ENCODE measurements at places on chromosomes 16 and 17.

DNA sequence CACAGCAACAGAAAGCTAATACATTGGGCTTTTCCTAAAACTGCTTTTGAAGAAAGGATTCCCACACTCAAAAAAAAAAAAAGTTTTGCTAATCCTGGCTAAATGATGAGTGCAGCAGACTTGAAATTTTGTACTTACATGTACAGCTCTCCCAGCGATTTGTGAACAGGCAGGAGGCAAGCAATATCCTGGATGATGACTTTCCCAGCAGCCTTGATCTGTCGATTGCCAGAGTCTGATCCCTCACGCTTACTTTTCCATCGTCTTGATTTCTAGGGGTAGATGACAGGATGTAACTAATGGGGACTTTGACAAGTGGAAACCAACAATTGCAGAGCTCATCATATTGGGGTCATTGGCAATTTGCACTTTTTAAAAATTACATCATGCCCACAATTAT lies 91.4 kb downstream of the WDR59 start:
- DNase-seq, result no peak

GRCh38 chr17:39197380-39198185 lies at the start of gene CACNB1:
Gene CACNB1 (minus strand): TSS chr17:39197669. CDS start chr17:39197495, 174 bp downstream.
- DNase-seq, result peak; percentile 48

- DNase-seq, result no peak
Measured at GRCh38 chr17:66431910-66432309, 129.5 kb downstream of the PRKCA start.

DNA sequence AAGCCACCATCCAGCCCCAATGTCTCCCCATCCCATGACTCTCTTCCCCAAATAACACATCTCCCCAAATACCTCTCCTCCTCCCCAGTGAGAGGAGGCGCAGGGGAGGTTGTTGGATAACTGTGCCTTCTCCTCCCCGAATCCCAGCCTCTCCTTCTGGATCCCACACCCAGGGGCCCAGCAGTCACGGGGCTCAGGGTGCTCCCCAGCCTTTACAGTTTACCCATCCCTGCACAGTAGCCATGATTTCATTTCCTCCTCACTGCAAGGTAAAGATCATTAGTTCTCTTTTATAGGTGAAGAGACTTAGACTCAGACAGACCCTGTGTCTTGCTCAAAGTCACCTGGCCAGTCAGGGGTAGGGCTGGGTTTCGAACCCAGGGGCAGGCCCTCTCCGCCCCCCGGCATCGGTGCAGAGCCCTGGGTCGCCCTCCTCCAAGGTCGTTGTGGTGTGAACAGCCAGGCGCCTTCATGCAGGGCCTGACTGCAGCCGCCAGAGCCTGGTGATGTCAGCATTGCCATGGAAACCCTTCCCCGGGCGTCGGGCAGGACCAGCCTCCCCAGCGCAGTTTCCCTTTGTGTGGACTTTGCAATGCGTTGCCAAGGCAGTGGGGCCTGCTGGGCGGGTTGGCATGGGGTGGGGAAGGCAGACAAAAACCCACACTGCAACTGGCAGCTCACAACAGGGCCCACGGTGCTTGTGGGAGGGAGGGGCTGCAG lies 53.3 kb upstream of the TOB1 start:
- peak; percentile 30 for DNase-seq

DNA sequence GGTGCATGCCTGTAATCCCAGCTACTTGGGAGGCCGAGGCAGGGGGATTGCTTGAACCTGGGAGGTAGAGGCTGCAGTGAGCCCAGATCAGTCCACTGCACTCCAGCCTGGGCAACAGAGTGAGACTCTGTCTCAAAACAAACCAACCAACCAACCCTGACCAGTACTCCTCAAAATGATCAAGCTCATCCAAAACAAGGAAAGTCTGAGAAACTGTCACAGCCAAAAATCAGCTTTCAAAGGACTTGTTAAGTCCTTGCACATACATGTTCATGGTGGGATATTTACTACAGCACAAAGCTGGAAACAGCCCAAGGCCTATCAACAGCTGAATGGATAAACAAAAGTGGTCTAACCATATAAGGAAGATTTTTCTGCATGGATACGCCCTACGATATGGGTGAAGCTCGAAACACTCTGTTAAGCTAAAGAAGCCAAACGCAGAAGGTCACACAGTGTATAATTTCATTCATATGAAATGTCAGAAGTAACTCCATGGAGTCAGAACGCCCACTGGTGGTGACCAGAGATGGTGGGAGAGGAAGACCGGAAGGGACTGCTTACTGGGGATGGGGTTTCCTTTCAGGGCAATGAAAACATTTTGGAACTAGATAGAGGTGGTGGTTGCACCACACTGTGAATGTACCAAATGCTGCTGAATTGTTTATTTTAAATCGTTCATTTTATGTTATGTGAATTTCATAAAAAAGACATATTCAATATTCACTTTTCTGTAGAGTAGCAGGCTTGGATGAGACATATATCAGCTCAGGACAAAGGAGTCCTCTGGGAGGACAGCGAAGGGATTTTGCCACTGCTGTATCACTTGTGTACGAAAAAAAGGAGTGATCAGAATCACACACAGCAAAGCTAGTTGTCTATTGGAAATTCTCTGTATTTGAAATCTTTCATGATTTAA lies 17.7 kb downstream of the CCL17 start:
- DNase-seq, result no peak

GRCh38 chr17:38673707-38674013 lies 1.1 kb downstream of the EPOP start:
- no peak for DNase-seq

GRCh38 chr17:39650121-39650579 lies 13.2 kb downstream of the STARD3 start:
- DNase-seq, result no peak

- DNase-seq, result no peak
Measured at GRCh38 chr16:72311426-72311825, 139.5 kb upstream of the PMFBP1 start.

- no peak for DNase-seq
Measured at GRCh38 chr16:5188318-5188988, 90.9 kb upstream of the EEF2KMT start.

DNA sequence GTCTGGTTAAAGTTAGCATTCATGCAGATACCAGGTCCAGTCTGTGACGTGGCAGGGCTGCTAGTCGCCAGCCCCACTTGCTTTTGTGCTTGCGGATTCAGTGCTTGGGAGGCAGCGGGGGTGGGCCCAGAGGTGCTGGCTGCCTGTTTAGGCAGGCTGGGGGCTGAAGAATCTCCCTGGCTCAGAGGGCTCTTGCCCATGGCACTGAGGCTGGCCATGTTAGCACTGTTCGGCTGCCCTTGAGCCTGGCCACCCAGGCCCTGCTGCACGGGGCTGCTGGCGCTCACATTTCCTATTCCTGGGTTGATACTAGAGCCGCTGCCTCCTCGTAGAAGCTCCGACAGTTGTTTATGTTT lies 30.0 kb downstream of the CREBBP start:
- DNase-seq, result no peak

- DNase-seq, result no peak
Measured at GRCh38 chr16:46857368-46857945, 26.5 kb upstream of the C16orf87 start.

- DNase-seq, result no peak
Measured at GRCh38 chr16:55691771-55692170, 36.0 kb downstream of the SLC6A2 start.

- no peak for DNase-seq
Measured at GRCh38 chr16:20941636-20941926, 41.0 kb downstream of the LYRM1 start.

DNA sequence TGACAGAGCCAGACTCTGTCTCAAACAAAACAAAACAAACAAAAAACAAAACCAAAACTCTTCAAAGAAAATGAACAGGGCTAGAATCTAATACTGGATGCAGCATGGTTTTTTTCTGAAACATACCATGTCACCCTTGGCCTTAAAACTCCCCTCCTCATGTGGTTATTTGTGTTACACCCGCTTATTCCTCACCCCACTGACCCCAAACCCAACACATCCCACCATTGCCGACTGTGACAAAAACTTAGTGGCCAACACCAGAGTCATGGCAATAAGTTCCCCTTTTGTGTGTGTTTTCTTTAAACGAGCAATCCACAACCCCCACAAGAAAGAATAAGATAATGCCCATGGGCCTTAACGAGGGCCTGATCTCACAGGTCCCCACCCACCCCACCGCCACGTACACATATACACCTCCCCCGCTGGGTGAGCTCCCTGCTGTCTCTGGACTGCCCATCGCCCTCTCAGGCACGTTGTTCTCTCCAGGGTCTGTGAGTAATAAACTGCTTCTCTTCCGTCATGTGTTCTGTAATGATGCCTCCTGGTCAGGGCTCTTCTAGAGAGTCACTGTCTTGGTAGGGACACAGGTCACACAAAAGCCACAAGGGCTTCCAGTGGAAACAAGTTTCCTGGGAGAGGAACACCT lies 16.8 kb upstream of the ENGASE start:
- no peak for DNase-seq

DNA sequence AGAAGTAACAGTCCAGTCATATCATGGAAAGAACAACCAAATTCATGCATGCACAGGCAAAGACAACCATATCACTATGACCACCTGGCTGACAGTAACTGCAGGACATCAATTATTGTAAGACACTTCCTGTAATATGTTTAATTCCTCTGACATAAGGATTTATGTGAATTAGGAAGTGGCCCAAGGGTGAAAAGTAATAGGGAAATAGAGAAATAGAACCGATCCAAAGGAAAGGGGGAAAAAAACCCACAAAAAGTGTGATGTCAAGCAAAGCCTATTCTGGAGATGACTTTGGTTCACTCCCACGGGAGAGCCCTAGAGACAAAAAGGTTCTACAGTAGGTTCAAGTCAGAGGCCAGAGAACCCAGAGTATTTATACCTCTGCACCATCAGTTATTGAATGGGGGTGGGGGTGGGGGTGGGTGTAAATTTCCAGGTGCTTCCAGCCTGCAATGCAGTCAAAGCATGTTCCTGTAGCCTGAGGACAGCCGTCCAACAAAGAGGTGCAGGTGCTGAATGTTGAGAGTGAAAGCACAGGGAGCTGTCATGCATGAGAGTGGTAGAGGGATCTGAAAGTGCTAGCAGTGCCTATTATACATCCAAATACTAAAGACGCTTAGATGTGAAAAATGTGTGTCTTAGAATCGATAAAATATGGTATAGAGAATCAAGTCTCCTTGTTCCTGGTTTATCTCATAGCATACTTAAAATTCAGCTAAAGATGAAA lies 95.6 kb upstream of the HLF start:
- no peak for DNase-seq

- no peak for DNase-seq
Measured at GRCh38 chr17:42720996-42721583, 23.8 kb downstream of the EZH1 start.

DNA sequence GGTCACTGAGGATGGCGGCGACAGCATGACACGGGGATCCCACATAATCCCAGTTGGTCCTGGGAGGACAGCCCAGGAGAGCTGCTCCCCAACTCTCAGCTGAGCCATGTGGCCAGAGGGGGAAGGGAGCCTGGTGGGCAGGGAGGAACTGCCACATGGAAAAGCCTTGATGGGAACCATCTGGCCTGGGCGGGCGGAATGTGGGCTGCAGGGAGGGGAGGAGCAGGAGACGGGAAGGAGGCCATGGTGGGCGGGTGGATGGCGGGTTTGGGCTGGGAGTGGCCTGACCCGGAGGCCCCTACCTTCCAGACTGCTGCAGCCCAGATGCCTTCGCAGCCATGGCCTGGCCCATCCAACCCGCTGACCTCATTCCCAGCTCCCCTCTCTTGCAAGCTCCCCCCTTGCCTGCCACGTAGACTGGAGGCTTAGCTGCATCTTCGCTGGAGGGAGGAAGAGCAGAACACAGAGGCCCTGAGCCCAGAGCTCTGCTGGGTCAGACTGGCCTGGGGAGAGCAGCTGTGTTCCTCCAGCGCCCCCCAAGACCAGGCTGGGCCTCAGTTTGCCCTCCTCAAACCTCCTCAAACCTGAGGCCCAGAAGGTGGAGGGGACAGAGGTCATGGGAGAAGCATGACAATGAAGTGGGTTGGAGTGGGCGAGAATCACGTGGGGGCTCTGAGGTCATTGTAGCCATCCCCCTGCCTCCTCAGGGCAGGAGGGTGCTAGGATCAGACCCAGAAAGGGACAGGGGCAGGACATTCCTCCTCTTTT lies 8.2 kb upstream of the COL1A1 start:
- no peak for DNase-seq

DNA sequence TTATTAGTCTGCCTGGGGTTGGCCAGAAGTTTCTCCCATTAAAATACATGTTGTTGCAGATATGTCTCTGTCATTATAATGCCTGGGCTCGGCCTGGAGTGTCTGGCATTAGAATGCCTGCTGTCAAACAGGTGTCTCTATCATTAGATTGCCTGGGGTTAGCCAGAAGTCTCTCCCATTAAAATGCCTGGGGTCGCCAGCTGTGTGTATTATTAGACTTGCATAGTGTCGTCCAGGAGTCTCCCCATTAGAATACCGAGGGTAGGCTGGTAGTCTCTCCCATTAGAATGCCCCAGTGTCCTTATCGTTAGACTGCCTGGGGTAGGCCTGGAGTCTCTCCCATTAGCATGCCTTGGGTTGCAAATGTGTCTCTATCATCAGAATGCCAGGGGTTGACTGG lies 2270.8 kb downstream of the TP53TG3F start:
- DNase-seq, result no peak

- DNase-seq, result no peak
Measured at GRCh38 chr16:83002351-83003334, 375.9 kb downstream of the CDH13 start.

GRCh38 chr17:17150448-17150800 lies 55.7 kb downstream of the PLD6 start:
- no peak for DNase-seq

DNA sequence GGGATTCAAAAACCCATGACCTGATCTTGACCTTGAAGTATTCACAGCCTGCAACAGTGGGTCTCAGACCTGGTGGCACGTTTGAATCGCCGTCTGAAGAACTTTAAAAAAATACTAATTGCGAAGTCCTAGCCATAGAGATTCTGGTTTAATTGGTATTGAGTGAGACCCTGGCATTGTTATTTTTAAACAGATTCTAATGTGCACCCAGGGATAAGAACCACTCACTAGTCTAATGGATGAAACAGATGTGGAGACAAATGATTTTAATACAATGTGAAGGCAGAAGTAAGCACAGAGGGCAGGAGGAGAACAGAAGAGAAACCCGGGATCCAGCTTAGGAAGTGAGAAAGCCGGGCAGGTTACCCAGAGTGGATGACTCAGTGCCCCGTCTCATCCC lies 21.2 kb downstream of the TMEM98 start:
- DNase-seq, result no peak

DNA sequence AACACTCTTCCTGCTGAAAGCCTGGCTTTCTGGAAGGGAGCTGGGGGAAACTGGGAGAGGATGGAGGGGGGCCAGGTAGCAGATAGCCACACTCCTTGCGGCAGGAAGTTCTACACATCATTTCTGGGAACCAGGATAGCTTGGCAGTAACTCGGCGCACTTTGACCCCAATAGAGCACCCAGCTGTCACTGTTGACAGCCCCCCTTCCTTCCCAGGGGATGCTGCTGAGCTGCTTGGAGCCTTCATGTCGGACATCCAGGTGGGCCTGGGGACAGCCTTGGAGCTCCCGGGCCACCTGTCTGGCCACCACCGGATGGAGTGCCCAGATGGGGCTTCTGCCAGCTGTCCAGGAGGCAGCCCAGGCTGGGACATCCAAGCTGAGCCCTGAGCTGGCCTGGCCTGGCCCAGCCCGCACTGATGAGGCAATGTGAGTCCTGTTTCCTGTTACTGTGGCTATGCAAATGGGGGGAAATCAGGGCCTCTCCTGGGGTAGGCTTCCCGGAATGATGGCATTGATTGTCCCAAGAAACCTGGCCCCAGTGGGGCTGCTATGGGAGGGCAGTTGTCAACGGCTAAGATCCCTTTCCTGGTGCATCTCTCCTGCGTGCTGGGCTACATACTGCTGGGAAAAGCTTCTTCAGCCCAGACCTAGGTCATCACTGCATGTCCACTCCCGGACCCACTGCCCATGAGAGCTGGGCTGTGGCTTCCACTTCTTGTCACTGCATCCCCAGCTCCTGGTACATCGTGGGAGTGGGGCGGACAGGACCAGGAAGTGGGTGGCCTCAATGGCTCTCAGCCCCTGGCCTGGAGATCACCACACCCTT lies 50.0 kb downstream of the SOCS1 start:
- no peak for DNase-seq

All from stimulated activated CD4-positive, alpha-beta T cell treated with anti-CD3 and anti-CD28 coated beads, Interleukin-1b, Interleukin-23, amount 100 ng/mL, for 1 hour (primary cell).